ENCODE measurements at places on chromosomes 3 and 15.

GRCh38 chr3:86733257-86733656 is 257.7 kb downstream of the VGLL3 start:
- no peak for DNase-seq

DNA sequence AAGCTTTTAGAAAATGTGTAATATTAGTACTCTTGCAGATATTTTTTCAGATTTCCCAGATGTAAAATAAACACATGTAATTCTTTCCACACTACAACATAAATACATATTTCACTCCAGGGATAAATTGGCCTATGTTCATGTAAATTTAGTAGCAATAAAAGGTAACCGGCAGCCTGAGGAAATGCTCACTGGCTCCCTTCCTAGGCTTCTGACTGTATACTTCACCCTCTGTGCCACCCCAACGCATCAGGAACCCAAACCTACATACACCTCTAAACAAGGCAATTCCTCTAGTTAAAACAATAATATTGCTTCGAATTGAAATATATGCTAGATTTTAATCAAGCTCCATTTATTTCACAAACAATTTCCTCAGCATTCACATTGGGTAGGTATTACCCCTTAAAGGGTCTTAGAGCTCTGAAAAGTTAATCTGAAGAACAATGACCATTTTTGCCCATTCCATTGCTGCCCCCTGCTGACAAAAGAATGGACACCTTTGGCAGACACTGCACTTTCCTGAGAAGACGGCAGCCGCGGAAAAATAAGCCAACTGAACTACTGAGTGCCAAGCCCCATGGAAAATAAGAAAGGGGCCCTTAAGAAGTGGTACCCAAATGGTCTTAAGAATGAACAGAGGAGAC is 212.5 kb downstream of the OSBPL10 start:
- DNase-seq: peak; percentile 22

- no peak for DNase-seq
Measured at GRCh38 chr3:56254835-56255234, 213.4 kb downstream of the ERC2 start.

GRCh38 chr3:98596087-98596486 is 2.7 kb upstream of the CPOX start:
- no peak for DNase-seq

GRCh38 chr3:65846936-65847335 is 191.8 kb downstream of the MAGI1 start:
- no peak for DNase-seq

GRCh38 chr3:181432992-181433391 is 278.7 kb upstream of the SOX2 start:
- DNase-seq: no peak

DNA sequence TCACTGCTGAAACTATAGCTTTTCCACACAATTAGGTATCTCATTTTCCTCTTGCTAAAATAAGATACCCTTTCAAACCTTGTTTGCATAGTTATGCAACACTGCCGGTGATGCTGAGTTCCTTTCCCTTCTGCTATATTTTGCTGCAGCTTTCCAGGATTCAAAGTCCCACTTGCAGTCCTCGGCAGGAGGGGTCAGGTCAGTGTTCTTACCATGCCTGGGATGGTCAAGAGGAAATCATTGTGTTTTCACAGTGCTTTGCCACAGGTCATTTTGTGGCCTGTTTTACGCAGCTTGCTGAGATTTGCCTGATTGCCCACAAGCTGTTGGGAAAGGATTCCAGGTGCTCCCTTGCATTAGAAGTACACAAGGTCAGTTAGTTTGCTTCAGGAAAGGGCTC is 156.9 kb downstream of the B3GALNT1 start:
- DNase-seq: no peak

DNA sequence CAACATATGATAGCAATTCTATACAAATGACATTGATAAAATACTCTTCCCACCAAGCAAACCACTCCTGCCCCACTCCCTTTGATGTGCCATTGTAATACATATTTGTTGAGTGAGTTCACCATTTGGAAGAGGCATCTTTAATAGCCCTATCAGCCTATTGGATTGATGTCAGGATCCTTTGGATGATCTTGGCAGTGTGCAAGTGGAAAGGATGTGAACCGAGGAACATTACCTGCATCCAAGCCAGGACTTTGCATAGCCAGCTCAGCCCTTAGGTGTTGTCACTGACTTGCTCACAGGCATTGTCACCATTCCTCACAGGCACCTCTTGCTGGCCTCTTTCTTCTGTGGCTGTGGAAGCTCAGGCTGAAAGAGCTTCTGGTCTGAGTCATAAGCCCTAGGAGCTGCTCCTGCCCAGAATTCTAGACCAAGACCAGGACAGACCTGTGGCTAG is 16.5 kb upstream of the TIMP4 start:
- no peak for DNase-seq

GRCh38 chr3:50381383-50381782 is 22.1 kb upstream of the TMEM115 start:
- no peak for DNase-seq

GRCh38 chr15:33419701-33420100 is 108.9 kb downstream of the RYR3 start:
- no peak for DNase-seq

DNA sequence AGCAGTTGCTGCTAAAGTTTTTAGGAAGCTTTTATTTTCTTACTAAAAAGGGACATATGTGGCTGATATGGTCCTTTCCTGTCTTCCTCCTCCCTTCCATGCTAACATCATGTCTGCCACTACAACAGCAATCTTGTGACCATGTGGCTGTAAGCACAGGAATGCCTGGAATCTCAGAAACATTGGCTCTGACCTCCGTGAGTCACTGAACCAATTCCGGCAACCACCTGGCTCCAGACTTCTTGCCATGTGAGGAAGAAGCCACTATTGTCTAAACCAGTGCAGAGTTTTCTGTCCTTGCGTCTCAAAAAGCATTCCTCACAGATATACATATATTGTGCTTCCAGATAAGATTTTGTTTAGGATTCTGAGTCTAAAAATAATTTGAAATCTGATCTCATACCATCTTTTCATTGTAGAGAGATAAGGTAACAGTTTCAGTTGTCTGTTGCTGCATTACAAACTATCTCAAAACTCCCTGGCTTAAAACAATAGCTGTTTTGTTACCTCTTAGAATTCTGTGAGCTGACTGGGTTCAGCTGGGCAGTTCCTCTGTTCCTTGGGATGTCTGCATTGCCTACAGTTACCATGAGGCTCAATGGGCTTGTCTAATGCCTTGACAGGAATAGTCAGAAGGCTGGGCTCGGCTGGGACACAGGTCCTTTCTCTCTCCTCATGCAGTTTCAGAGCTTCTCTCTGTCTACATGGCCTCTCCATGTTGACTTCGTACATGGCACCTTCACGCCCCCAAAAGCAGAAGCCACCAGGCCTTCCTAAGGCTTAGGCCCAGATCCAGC is 77.3 kb upstream of the MAGI1 start:
- peak; percentile 88 for DNase-seq

DNA sequence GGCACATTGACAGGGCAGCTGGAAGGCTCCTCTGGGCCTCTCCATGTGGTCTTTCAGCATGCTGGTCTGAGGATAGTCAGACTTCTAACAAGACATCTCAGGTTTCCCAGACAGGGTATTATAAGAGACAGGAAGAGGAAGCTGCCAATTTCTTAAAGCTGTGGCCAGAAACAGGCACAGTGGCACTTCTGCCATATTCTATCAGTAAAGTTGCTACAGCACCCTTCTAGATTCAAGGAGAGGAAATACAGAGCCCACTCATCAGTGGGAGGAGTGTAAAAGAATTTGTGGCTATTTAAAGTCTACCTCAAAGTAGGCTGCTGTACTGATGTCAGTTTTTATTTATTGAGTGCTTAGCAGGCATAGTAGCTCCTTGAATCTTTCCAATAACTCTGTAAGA is 55.5 kb downstream of the BTD start:
- DNase-seq: no peak

DNA sequence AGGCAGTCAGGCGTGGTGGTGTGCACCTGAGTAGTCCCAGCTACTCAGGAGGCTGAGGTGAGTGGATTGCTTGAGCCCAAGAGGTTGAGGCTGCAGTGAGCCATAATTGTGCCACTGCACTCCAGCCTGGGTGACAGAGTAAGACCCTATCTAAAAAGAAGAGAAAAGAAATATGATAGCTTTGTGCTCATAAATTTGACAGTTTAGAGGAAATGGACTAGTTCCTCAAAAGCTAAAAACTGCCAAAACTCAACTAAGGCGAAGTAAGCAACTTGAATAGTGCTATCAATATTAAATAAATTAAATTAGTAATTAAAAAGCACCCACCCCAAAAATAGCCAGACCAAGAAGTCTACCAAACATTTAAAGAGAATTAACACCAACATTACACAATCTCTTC is 24.5 kb upstream of the SLC15A2 start:
- DNase-seq: no peak

DNA sequence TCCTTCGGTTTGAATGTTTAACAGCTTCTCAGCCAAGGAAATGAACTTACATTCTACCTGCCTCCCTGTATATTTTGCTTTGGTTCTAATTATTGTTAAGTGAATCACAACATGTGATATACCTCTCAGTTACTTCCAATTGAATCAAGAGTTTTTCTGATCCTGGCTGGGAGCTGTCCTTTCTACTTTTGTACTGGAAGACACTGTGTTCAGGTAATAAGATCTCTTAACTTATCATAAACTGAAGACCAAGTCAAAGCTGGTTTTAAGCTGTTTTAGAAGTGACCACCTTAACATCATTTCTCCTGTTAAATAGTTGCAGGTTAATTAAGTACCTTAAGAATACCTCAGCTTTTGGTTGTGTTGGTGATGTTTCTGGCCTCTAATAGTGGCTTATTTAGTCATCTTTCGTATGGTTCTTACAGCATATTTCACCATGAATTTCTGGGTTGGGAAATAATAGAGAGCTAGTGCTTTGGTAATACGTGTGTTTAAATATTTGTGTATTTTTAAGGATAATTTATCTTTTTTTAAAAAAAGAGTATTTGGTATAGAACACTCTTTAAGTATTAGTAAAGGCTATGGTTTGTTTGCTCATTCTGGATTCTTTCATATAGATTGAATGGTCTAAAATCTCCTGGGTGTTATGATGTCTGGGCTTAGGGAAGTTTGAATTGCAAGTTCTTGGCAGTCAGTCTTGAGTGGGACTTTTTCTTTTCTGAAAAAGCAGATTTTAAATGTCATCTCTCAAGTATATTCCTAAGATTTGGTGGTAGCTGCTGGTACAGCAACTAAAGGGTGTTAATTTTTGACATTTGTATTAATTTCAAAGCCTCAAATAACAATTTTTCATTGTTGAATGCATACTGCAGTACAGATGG is 1.6 kb downstream of the RAB8B start:
- DNase-seq: no peak

GRCh38 chr3:4097801-4098200 is 205.4 kb upstream of the SETMAR start:
- DNase-seq: no peak

DNA sequence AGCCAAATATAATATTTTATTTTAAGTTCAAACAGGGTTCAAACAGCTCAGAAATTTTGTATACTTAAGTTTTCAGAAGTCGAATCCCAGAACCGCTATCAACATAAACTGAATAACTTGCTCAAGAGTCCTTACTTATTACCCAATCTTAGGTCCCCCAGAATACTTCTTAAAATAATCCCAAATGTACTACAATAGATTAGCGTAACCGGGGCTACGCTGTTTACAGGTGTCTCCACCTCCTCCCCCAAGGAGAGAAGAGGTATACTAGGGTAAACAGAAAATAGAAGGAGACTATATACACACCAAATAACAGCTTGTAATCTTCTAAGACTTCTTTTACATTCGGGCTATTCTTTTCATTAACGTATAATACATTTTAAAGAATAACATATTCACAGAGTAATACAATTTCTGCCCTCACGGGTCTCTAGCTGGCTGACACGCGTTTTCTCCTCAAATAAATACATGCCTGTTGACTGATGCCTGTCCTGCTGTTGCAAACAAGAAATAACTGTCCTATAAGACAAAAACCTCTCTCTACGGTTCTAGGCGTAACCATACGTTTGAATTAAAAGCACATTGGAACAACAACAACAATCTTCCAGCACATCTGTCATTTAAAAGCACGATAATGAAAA is 1.3 kb downstream of the DENND4A start:
- no peak for DNase-seq

- DNase-seq: no peak
Measured at GRCh38 chr3:192444791-192445106, 282.6 kb downstream of the FGF12 start.

- DNase-seq: no peak
Measured at GRCh38 chr3:142337994-142338393, 109.8 kb downstream of the XRN1 start.

DNA sequence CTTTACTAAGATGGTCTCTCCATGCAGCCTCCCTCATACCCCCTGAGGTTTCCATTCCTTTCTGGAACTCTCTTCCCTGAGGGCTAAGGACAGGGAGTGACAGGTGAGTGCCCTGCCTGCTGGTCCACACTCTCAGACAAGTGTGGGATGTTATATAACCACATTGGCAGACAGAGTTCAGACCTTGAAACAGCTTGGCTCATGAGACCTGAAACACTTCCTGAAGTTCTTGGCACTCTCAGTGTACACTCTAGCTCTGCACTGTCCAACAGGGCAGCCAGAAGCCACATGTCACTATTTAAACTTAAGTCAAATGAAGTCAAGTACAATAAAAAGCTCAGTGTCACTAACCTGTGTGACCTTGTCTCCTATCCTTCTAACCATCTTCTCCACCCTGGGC is 188.5 kb downstream of the ZNF621 start:
- DNase-seq: no peak

- DNase-seq: no peak
Measured at GRCh38 chr15:77552066-77552465, 80.6 kb downstream of the LINGO1 start.

DNA sequence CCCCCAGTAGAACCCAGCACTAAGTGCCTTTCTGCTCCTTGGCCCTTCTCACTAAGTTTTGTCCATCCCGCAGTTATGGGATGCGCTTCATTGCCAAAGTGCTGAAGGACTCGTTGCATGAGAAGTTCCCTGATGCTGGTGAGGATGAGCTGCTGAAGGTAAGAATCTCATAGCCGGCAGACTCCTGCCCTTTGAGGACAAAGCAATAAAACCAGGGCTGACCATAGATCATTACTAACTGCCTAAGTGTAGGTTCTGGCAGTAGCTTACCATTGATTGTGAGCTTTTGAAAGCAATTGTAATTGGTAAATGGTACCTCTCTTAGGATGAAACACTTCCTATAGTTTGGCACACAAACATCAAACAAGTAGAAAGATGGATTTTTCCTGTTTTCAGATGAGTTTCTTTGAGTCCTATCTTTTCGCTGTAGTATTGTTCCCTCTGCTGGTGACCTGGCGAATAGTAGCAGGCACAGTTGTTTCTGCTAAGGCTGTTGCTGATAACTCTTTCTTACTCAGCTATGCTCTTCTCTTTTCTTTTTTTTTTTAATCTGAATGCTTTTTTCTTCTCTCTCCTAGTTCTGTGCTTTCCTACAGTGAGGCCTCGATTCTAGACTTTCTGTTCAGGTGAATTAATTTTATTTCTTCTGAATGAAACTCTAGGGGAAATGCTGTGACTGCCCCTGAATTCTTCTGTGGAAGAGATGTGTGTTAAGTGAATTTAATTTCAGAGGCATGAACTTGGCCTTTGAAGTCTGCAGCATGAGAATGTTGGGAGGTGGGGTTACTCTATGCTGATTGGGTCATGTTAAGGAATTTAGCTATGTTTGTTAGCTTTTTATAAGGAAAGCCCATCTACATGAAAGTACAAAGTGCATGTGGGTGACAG is 47.4 kb upstream of the CRTC3 start:
- DNase-seq: no peak

Data from fibroblast of skin of left quadriceps (primary cell).